ENCODE measurements at places on chromosomes 2 and 18.
A peak's percentile ranks its signal among the peaks of the same experiment; 100 is the strongest.

GRCh38 chr2:29463181-29463900 is 348.1 kb downstream of the CLIP4 start:
- DNase-seq = no peak

DNA sequence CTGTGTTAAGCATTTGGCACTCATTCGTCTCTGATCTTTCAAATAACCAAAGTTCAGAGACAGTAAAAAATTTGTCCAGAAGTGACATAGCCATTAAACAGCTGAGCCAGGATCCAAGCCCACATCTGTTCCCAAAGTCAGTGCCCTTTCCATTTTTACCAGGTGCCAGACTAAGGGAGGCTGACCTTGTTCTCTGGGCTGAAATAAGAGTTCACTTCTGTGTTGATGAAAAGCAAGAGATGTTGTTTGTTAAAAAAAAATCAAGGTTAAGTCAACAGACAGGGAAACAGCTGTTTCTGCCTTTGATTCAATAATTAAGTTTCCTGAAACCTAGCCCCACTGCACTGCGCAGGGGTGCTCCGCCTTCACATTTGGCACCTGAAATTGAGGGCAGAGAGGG is 117.1 kb downstream of the PRKRA start:
- no peak for DNase-seq

GRCh38 chr2:54194761-54195750 is 61.0 kb downstream of the TSPYL6 start:
- DNase-seq = no peak

- DNase-seq = no peak
These were observed 8.9 kb downstream of the SULT1C2 start for GRCh38 chr2:108297436-108298141.

DNA sequence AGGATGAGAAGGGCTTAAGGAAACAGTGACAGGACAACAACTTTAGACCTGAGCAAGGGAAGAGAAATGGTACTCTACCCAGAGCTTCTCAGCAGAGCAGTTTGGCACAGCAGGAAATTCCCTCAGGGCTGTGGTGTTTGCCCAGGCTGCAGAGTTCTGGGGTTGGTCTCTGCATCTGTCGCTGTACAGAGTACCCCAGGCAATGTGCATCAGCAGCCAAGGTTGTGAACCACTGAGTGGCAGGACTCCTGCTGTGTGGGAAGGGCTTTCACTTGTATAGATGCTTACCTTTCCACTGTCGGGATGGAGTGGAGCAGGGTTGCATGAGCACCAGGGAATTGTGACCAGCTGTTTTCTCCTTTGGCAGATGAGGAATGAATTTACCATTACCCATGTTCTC is 21.2 kb downstream of the STAMBP start:
- no peak for DNase-seq

- no peak for DNase-seq
These were observed 71.8 kb downstream of the TNS1 start for GRCh38 chr2:217930761-217931563.

DNA sequence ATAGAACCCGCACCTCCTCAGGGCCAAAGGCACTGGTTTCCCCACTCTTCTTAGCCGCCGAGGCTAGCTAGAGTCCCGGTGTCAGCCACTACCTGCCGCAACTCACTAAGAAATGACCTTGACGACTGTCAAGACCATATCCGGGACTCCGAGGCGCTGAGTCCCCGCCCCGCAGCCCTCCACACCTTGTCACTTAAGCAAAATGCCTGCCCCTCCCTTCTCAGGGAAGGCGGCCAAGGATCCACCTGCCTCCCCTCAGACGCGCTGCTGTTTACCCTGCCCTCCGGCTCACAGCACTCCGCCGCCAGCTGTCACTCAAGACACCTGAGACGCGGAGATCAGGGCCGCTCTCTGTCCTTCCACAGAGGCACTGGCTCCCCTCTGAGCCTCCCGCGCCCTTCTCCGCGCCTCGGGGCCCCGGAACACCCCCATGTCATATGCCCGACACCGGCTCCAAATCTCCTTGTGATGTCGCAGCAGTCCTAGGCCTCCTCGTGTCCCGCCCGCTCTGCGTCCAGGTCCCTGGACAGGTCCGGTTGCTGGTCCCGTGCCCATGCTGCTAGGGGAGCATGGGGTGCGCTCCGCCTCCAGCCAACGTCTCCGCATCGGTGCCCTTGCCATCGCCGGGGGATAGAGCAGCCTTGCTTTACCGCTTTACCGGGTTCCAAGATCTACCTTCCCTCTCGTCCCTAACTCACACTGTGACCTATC is 32.5 kb upstream of the REG3G start:
- DNase-seq = no peak

- no peak for DNase-seq
These were observed 52.0 kb downstream of the HDAC4 start for GRCh38 chr2:239348563-239349452.

- no peak for DNase-seq
These were observed 103.6 kb downstream of the CDK15 start for GRCh38 chr2:201909961-201910361.

DNA sequence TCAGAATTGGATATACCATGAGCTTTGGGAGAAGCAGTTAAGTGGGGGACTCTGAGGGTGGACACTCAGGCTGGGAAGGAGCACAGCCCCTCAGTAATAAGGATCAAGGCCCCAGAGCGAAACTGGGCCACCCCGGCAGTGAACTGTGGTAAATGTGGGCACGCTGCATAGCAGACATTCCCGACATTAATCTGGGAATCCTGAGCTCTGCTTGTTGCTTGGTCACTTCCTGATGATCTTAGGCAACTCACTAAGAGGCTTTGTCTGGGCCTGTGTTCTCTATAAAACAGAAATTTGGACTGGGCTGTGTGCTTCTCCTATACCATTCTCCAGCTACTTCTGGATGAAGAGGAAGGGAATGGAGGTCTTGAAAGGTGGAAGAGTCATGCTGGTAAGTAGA is 4.8 kb downstream of the TGFBRAP1 start:
- DNase-seq = no peak

GRCh38 chr2:231132129-231132528 is 7.3 kb upstream of the HTR2B start:
- DNase-seq = no peak

GRCh38 chr2:156907806-156908205 is 349.7 kb upstream of the GALNT5 start:
- no peak for DNase-seq

- DNase-seq = no peak
These were observed 52.3 kb downstream of the TFCP2L1 start for GRCh38 chr2:121232626-121233265.

DNA sequence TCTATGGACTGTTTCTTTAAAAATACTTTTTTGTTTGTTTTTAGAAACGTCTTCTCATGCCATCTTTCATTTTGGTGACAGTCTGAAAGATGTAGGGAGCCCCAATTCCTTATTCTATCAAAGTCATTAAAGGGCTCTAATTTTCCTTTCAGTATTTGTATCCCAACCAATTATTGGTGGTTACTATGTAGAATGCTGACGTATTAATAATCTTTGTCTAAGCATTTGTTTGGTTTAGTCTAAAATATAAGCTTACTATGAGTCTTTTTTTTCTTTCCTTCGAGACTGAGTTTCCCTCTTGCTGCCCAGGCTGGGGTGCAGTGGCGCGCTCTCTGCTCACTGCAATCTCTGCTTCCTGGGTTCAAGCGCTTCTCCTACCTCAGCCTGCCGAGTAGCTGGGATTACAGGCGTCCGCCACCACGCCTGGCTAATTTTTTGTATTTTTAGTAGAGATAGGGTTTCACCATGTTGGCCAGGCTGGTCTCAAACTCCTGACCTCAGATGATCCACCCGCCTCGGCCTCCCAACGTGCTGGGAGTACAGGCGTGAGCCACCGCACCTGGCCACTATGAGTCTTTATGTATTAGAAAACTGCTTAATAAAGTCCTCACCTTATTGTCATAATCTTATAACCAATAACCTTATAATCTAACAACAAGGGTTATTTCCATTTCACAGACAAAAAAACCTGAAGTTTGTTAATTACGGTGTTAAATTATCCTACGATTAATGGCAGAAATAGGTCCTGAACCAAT is 849 bp upstream of the VRK2 start:
- no peak for DNase-seq

- DNase-seq = no peak
These were observed 2.0 kb downstream of the ESPNL start for GRCh38 chr2:238101891-238102841.

- no peak for DNase-seq
These were observed 199.6 kb downstream of the VAPA start for GRCh38 chr18:10113121-10114022.

GRCh38 chr2:17539611-17540092 is 844 bp upstream of the VSNL1 start:
- peak; percentile 39 for DNase-seq

- no peak for DNase-seq
These were observed 46.7 kb upstream of the KCNG2 start for GRCh38 chr18:79750980-79751571.

GRCh38 chr2:125172181-125172580 is 1147.1 kb downstream of the CNTNAP5 start:
- no peak for DNase-seq

- DNase-seq = no peak
These were observed 33.8 kb upstream of the RASGRP3 start for GRCh38 chr2:33442528-33443079.

DNA sequence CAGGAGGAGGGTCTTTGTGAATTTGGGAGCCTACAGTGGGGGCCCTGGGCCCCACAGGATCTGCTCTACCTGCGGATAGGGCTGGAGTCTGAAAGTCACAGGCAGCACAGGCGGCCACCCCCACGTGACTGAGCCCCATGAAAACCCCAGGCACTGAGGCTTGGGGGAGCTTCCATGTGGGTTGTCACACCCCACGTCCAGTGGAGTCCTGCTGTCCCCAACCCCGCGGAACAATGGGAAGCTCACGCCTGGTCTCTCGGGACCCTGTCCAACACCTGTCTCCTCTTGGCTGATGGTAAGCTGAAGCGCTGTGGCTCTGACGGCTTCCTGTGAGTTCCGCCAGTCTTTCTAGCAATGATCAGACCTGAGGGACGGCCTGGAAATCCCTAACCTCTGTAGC is 85.8 kb downstream of the PTGR3 start:
- no peak for DNase-seq

GRCh38 chr2:15415748-15416147 is 145.4 kb downstream of the NBAS start:
- DNase-seq = no peak

GRCh38 chr18:13320891-13321425 is 102.4 kb downstream of the LDLRAD4 start:
- DNase-seq = no peak

DNA sequence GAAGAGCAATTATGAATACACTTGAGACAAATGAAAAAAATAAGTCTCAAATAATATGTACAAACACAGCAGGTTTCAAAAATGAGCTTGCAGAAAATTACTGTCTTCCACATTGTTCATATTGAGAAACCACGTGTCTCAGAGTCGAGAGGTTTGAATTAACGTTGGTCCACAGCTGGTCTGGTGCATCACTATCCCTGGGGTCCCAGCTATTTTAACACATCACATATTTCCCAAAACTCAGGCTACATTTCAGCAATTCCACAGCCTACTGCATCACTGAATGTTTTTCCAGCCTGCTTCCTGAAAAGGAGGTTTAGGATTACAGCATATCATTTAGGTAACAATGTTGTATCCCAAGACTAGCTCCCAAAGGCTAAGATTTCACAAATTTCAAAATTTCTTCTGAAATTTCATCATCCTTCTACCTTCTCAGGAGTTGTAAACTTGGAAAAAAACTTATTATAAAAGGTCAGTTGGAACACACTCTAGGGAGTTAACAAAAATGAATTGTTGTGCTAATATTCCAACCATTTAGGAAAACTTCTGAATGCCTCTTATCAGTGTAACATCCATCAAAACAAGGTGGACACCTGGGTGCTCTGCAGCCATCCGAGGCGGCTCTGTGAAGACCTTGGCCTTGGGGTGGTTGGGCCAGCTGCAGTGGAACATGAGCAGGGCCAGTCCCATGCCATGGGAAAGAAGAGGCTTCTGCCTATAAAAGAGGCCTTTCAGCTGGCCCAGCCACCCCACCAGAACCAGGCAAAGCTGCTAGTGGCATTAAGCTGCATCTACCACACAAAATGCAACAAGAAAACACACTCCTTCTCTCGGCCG is 198.1 kb upstream of the RBBP8 start:
- no peak for DNase-seq

GRCh38 chr18:74950479-74950878 is 258.5 kb downstream of the PTGR3 start:
- no peak for DNase-seq

GRCh38 chr2:27282892-27283291 is 663 bp downstream of the TRIM54 start:
- DNase-seq = no peak

GRCh38 chr18:58529714-58530354 is 99.1 kb downstream of the ALPK2 start:
- DNase-seq = peak; percentile 70

GRCh38 chr2:60413069-60413813 is 140.2 kb downstream of the BCL11A start:
- no peak for DNase-seq

DNA sequence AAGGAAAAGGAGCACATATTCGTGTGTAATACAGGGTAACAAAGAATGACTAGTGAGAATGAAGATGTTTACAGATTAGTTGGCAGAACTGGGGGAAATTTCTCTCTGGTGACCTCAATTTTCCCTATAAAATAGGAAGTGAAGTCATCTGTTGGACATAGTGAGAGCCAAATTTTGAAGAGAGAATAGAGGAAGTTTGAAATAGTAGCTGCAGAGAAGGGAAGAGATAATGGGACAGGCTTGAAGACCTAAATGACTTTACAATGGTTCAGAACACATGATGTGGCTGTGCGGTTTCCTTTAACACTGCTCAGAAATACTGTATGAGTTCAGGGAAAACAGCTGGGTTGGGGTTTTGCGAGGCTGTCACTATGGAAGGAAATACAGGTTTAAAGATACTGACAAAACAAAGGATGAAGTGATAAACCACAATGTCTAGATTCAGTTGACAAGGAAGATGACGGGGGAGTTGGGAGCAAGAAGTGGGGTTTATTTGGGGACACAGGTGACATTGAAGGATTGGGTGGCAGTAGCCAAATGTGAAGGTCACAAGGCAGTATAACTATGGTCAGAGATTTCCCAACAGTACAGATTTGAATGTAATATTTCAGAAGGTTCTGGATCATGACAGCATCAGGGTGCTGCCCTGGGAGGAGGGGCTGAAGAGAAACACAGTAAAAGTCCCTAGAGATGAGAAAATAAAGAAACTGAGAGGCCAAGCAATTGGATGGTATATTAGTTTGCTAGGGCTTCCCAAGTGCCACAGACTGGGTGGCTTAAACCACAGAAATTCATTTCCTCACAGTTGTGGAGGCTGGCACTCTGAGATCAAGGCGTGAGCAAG is 82.6 kb upstream of the TANK start:
- no peak for DNase-seq

DNA sequence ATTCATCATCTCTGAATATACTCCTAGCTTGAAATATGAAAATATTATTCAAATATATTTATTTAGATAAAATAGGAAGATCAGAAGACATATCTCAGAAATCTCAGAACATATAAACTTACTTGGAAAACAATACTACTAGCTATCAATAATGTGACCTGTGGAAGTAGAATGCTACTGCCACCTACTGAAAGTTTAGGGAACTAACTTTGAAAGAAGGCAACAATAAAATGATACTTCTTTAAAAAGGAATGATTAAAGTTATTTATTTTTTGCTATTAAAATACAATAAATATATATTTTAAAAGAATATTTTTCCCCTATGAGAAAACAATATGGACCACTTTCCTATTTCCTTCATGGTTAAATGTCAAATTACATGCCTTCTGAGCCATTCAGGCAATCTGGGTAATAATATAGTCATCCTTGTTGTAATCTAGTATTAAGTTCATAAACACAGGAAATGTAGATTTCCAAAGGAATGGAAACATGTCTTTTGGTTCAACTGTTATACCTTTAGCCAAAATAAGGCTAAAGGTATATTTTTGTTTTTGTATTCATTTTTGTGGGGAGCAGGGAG is 26.0 kb downstream of the ACADL start:
- no peak for DNase-seq
